ENCODE measurements at places on chromosomes 5 and 9.

DNA sequence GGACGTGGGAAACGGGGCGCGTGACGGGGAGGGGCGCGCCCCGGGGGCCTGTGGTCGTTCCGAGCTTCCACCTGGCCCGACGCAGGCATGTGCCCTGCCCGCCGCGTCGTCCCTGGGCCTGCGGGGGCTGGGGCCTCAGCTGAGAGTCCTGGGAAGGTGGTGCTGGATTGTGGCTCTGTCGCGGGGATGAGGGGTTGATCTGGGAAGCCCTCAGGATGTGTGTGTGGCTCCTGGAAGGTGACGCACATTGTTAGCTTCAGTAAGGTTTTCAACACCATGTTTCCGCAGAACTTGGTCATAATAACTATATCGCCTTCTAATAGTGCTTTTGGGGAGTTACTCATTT lies 589.1 kb downstream of the MTRR start:
- DNase-seq = no peak

- no peak for DNase-seq
These were observed 19.2 kb upstream of the POMT1 start for GRCh38 chr9:131483319-131484050.

GRCh38 chr9:115770521-115770920 lies 383.1 kb upstream of the PAPPA start:
- DNase-seq = no peak

DNA sequence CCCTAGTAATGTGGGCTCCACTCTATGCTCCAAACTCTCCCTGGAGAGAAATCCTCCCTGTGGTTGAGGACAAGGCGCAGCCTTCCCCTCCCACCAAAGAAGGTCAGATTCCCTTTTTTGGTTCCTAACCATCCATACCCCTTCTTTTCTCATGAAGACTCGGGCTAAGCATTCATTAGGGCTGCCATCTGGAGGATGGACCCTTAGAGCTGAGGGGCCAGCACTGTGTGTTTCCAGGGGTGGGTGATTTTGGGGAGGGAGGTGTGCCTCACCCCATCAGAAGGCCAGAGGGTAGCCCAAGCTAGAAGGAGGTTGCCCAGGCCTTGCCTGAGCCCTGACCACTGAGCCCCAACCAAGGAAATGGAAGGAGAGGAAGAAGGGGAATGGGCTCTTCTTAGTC lies 36.8 kb downstream of the TGFBI start:
- no peak for DNase-seq

- DNase-seq = no peak
These were observed 94.1 kb downstream of the CDC42SE2 start for GRCh38 chr5:131357739-131358561.

DNA sequence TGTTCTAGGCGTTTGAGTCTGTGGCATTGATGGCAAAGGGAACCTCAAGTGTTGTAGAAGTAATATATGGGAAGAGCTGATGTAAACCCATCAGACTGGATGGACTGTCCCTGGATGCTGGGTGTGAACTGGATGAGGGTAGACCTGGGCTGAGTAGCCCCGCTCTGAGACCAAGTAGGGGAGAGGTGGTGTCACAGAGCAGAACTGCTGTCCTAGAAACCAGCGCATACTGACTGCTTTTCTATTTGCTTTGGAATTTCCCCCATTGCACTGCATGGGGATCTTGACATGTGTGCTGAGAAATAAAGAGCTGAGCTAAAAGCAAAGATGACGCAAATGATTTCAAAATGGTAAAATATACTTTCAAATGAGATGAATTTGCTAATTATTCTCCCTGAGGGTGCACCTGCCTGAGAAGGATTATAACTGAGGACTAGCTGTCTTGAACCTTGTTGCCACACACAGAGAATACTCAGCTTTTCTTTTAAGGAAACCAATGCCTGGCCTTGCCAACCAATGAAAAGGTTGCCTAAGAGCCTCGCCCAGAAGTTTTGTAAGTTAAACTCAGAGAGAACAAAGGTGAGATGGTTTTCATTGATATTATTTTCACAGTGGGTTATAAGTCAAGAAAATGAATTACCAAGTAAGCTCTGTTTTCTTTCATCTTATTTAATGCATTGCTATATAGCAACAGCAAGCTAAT lies 44.8 kb downstream of the NIM1K start:
- no peak for DNase-seq

DNA sequence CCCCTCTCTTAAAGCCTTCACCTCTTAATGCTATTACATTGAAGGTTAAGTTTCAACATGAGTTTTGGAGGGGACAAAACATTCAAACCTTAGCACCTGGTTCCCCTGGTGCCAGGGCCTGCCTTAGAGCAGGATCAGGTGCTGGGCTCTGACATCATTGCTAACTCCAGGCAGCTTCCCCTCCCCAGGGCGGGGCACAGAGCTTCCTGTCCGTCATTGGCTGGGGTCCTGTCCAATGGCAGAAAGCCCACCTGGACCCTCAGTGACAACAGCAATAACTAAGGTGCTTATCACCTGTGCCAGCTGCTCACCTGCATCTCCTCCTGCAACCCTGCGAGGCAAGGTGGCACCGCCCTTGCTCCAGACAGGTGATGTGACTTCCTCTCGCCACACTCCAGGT lies 177.4 kb downstream of the NSG2 start:
- no peak for DNase-seq

- DNase-seq = no peak
These were observed 30.5 kb upstream of the EEIG1 start for GRCh38 chr9:128011071-128011817.

GRCh38 chr5:168877132-168877892 lies 298.1 kb upstream of the PANK3 start:
- DNase-seq = no peak

DNA sequence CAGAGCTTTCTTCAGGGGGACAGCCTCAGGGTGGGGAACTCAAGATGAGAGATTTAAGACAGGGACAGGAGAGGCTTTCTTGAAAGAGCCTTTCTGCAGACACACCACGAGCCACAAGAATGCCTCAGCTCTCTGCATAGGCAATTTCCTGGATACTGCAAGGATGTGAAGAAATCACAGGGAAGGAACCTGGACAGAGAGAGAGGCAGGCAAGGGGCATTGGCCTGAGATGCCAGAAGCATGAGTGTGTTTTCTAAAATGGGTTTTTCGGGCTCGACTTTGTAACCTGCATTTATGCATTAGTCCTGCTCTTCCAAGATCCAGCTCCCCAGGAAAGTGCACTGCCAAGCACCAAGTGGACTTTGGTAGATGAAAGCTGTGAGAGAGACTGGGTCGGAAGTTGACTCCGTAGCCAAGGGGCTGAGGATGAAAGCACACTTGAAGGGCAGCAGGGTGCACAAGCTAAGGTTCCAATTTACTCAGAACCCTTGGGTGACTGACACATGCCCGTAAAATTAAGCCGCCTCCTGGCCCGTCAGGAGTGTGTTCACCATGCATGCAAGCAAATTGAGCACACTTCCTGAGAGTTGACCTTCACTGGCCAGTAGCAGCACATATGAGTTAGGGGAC lies 90.9 kb downstream of the CFAP90 start:
- no peak for DNase-seq

GRCh38 chr9:6977761-6978160 lies 220.0 kb downstream of the KDM4C start:
- no peak for DNase-seq

GRCh38 chr5:134248256-134248655 lies 22.4 kb upstream of the PPP2CA start:
- no peak for DNase-seq

DNA sequence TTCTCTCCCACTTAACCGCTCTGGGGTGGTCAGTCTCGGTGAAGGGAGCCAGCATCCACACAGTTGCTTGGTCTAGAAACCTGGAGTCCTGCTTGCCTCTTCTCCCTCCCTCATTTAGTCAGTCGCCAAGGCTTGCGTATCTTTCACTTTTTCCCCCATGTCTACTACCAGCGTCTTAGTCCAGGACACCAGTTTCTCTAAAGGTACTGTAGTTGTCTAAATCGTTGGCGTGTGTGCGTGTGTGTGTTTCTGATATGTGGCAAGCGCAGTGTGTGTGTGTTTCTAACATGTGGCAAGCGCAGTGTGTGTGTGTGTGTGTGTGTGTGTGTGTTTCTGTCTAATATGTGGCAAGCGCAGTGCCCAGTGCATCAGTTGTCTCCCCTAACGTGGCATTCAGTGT lies 641 bp downstream of the ATP6V1G1 start:
- no peak for DNase-seq

DNA sequence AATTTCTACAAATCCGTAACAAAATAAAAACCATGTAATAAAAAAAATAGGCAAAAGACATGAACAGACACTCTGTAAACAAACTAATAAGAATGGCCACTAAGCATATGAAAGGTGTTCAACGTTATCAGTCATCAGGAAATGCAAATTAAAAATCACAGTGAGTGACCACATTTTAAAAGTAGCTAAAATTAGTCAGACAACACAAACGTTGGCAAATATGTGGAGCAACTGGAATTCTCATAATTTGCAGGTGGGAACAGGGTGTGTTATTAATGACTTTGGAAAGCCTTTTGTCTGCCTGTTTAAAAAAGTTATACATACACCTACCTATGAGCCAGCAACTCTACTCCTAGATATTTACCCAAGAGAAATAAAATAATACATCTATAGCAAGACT lies 164.4 kb downstream of the RMI1 start:
- no peak for DNase-seq
